ACHN (cell line): ENCODE measurements at places on chromosomes 3 and 15.

DNA sequence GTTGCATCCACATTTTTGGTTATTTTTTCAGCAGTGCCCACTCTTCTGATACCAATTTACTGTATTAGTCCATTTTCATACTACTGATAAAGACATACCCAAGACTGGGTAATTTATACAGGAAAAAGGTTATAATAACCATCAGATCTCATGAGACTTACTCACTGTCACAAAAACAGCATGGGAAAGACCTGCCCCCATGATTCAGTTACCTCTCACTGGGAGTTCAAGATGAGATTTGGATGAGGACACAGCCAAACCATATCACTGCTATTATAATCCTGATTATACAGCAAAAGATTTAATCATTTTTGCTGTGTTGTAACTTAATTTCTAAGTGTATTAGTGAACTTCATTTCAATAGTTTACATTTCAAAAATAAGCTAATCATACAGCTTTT is 6.6 kb downstream of the ZBED2 start:
- DNase-seq = no peak

- peak; percentile 30 for DNase-seq
Measured at GRCh38 chr3:47715928-47716327, 65.8 kb downstream of the SMARCC1 start.

- no peak for DNase-seq
Measured at GRCh38 chr3:192958219-192958872, 40.7 kb upstream of the MB21D2 start.

DNA sequence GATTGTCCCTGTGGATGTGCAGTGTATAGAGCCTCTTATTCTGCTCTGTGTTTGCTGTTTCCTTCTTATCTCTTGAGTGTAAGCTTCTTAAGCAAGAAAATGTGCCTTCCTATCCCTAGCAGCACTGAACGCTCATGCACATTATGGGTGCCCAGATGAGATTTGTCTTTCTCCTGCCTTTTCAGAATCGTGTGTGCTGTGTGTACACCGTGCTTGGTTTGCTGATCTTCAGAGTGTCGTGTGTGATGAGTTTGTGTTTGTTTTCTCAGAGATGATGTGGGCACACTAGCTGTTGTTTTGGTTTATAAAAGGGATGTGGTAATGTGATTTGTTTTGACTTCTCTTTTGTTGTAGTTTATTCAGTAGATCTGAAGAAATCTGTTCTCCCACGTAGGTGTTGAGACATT is 19.7 kb downstream of the GPR171 start:
- no peak for DNase-seq

DNA sequence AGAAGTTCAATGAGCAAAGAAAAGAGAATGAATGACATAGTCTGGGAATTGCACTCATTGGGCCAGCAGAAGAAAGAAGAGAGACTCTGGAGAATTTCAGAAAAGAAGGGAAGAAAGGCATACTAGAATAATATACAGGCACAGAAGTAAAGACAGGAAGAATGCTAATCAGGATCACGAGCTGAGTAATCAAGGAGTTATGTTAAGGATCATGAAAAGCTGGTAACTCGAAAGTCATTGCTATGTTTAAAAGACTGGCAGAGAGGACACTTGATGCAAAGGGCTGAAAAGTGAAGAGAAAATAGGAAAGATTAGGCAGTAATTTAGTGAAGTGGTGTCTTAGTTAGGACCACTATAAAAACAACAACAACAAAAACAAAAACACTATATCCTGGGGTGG is 284.1 kb downstream of the ZBBX start:
- DNase-seq = no peak

DNA sequence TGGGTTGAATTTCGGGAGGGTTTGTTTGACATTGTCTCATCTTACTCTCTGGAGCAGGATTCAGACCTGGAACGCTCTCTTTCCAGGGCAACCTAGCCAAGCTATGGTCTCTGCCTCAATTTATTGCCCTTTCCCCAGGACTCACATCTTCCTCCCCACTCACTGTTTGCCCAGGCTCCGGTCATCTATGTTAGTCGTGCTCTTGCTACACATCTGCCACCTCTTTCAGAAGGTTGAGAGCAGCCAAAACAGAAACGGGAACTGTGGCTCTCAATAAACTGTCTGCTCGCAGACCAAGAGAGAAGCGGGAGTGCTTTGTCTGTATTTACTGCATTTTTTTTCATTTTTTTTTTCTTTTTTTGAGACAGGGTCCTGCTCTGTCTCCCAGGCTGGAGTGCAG is 81.6 kb downstream of the ST6GAL1 start:
- DNase-seq = no peak

DNA sequence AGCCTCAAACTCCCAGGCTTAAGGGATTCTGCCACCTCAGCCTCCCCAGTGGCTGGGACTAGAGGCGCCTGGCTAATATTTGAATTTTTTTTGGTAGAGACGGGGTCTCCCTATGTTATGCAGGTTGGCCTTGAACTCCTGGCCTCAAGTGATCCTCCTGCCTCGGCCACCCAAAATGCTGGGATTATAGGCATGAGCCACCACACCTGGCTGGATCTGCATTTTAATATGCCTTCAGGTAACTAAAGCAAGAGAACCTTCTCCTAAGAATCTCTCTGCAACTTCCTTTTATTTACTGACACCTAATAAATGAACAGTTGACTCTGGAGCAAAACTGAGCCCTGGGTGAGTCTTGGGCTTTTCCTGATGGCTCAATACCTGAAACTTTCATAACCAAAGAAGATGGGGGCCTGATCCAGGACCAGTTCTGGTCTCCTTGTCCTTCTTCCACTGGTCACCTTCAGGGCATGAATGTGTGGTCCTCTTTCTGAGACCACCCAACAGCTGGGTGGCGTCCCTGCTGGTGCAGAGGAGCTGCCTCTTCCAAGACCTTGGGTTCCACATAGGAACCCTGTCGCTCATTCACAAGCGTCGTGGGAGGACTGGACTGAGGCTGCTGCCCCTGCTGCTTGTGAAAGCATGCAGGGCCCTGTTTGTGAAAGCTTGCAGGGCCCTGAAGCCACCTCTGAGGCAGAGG is 28.2 kb downstream of the CCR9 start:
- no peak for DNase-seq

DNA sequence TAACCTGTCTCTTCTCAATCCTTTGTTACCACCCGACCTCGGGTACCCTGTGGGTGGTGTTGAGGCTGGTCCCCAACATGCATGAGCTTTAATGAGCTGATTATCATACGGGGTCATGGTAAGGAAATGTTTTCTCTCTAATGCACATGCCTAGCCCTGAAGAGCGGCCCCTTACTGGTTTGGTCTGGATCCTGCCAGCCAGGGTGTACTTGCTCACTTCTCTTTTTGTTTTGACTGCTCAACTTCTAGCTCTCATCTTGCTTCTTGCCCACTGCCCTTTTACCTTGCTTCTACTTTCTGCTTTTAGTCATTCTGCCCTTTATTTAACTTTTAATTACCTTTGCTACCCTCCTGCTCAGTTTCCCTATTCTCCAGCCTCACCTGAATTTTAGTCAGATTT is 44.3 kb upstream of the ACAD9 start:
- DNase-seq = no peak

GRCh38 chr3:49725906-49726681 is 2.3 kb upstream of the GMPPB start:
- no peak for DNase-seq

GRCh38 chr3:191432162-191432561 is 28.8 kb upstream of the PYDC2 start:
- DNase-seq = no peak

DNA sequence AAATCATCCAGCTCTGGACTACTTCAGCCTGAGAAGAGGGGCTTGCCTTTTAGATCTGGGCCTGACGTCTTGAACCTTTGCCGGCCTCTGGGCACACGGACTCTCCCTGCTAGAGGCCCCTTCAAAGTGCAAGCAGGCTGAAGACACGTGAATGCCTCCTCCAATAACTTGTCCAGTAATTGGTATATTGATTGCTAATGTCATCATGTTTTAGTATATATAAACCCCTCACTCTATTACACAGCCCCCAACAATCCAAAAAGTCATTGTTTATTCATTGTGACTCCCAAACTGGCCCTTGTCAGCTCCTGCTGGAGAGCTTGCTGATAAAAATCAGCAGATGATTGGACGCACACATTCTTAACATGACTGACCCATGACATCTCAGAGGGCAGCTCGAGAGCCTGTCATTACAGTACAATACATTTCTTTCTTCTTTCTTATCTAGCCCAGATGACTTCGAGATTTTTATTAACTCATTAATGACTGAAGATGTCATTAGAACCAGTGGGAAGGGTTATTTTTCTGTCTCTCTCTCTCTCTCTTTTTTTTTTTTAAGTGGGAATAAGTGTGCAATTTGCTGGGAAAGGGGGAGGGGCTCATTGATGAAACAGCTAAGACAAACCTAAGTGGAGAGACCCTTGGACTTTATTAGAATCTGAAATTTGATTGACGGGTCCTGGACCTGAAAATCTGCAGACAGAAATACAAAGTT is 65.5 kb upstream of the NR2F2 start:
- DNase-seq = peak; percentile 71

GRCh38 chr3:111715911-111716523 is 120.9 kb upstream of the ZBED2 start:
- DNase-seq = no peak

GRCh38 chr3:195247863-195248189 is 23.1 kb downstream of the XXYLT1 start:
- no peak for DNase-seq

DNA sequence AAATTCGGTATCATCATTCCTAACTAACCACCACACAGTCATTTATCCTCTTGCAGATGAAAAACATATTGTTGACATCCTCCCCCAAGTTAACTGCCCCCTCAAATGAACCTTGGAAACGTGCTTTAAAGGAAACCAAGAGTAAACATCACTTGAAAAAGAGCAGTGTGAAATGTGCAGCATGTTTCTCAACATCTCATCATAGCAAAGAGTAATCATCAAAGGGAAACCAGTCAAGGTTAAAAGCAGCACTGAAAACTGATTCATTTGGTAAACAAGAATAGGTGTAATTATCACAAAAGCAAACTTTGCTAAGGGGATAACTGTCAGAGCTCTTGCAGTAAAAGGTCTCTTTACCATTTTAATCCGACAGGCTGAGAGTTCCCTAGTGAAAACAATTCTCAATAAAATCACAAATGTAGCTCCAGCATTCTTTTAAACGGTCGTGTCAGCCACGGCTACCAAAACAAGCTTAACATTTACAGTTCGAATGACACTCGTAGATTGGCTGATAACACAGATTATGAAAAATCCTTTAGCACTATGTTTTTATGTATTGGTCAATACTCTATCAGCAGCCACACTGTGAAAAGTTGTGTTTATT is 461.0 kb downstream of the GBE1 start:
- DNase-seq = no peak

DNA sequence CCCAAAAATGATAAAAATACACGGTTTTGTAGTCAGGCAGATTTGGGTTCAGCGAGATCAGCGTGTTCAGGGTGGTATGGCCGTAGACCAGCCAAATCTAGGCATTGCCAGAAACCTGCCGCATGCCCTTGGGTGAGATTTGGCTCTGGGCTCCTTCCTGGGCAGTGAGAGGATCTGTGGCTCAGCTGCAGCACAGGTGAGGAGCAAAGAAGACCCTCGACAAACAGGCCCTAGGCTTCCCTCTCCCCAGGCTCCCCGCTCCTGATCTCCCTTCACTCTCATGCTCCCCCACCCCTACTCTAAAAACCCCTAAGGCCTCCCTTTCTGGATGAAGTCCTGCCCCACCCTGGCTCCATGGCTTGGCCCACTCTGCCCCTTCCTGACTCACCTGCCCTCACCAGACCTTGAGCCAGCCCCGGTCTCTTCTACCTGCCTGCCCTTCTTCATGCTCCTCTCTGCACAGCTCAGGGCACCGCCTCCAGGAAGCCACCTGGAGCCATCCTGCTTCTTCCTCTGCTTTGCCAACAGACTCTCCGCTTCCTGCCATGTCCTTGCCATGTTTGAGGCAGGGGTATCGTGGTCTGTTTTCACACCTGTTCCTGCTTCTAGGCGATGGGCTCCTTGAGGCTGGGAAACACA is 88.1 kb downstream of the CORO2B start:
- DNase-seq = no peak
